Heart left ventricle (tissue), 16 donors: ENCODE measurements at places on chromosomes 2 and 18. TPM values are rescaled to one million over a fixed set of nuclear protein-coding genes. Genes with fewer than 3 reads are reported as not detected.

Gene FAM168B
- 144 TPM for total RNA-seq

Gene RNF125
- 4.0 TPM for total RNA-seq

Gene DLX1
- not detected for total RNA-seq

Gene ALKAL2
- 4.7 TPM for total RNA-seq

Gene NT5DC4
- total RNA-seq: 0.16 TPM

Gene SPATS2L
- total RNA-seq: 107 TPM

Gene LNPK
- 26.8 TPM for total RNA-seq

Gene FBXO48
- 1.1 TPM for total RNA-seq

Gene CD207
- total RNA-seq: 0.16 TPM

Gene NMUR1
- total RNA-seq: not detected

Gene POTEI
- total RNA-seq: not detected
